ENCODE measurements at places on chromosomes 1 and 21.
A peak's percentile ranks its signal among the peaks of the same experiment; 100 is the strongest.

DNA sequence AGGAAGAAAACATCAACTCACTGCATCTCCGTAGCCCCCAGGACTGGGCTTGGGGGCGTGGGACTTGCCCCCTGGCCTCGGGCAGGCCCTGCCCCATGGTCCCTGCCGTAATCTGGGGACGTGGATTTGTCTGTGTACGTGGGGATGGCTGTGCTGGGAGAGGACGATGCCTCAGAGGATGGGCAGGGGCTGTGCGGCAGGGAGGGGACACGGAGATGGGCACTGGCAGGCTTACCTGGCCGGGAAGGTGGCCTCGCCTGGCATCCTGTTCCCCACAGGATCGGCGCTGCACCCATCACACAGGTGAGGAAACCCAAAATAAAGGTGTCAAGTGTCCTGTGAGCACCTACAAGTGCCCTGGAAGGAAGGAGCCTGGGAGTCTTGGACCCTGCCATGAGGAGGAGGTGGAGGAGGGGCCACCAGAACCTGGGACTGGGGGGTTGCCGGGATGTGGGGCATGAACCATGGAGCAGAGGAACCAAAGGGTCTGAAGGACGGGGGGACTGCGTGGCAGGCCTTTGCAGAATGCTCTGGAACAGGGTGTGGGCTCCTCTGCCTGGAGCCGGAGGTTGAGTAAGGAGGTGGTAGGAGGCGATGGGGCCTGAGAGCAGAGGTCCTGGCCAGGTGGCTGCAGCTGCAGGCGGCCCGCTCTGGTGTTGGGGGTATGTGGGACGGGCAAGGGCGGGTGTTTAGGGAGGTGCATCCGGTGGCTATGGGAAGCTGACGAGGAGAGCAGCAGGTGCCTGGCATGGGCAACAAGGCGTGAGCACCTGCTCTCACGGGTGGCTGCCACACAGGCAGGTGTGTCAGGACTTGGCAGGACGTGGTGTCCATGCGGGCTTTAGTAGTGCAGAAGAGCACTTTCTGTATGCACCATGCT, 27.8 kb upstream of the LRRC3 start:
- no peak for DNase-seq

- DNase-seq: no peak
Measured at GRCh38 chr1:13735168-13735930, 35.4 kb downstream of the PRDM2 start.

GRCh38 chr1:7948960-7949359, 8.3 kb upstream of the TNFRSF9 start:
- DNase-seq: peak; percentile 93

DNA sequence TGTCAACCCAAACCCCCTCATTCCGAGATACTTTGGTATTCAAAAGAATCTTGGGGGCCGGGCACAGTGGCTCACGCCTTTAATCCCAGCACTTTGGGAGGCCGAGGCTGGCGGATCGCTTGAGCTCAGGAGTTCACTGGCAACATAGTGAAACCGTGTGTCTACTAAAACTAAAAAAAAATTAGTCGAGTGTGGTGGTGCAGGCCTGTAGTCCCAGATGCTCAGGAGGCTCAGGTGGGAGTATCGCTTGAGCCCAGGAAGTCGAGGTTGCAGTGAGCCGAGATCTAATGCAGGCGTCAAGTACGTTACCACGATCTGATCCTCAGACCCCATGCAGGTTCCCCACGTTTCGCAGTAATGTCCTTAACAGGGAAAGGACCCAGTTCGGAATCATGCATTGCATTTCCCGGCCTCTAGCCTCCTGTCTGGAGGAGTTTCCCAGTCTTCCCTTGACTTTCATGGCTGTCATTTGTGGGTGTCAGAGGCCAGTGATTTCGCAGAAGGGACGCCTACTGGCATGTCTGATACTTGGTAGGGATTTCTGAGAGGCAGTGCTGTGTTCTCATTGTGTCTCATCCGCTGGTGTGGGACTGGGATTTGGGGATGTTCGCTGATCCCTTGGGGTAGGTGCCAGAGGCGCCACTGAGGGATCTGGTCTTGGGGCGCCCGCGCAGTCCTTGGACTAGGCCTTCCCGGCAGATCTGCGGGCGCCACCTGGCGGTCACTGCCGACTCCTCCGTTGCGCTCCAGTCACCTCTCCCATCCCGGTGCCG, 39.3 kb upstream of the HMGN1 start:
- DNase-seq: peak; percentile 81

DNA sequence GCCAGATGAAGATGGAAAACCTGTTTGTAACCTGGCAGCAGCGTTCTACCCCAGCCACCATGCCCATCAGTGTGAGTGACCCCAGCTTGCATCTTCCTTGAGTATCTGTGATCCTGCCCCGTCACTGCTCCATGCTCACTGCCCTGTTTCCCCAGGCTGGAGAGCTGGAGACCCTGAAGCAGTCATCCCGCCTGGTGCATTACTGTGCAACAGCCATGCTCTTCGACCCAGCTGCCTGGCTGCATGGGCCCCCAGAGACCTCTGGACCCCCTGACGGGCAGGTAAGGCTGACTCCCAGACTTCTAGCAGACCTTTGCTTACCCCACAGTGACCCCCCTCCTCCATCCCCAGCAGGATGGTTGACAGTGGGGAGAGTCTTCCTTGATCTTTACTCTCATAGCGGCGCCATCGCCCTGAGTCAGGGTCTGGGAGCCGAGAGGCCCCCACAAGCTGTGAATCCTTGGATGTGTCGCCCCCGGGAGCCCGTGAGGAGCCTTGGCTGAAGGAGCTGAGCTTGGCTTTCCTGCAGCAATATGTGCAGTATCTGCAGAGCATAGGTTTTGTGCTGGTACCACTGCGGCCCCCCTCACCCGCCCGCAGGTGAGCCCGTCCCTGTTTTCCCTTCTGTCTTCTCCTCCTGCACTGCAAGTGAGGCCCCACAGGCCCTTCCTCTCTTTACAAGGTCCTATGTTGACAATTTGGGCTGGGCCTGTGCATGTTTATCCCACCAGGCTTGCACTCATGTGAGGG, 10.4 kb downstream of the HYI start:
- DNase-seq: no peak

GRCh38 chr1:17520473-17521319, 18.8 kb upstream of the ARHGEF10L start:
- DNase-seq: no peak

GRCh38 chr1:182860658-182861057, 21.5 kb downstream of the DHX9 start:
- DNase-seq: no peak

GRCh38 chr21:34933609-34934335, 115.3 kb downstream of the RUNX1 start:
- peak; percentile 44 for DNase-seq

DNA sequence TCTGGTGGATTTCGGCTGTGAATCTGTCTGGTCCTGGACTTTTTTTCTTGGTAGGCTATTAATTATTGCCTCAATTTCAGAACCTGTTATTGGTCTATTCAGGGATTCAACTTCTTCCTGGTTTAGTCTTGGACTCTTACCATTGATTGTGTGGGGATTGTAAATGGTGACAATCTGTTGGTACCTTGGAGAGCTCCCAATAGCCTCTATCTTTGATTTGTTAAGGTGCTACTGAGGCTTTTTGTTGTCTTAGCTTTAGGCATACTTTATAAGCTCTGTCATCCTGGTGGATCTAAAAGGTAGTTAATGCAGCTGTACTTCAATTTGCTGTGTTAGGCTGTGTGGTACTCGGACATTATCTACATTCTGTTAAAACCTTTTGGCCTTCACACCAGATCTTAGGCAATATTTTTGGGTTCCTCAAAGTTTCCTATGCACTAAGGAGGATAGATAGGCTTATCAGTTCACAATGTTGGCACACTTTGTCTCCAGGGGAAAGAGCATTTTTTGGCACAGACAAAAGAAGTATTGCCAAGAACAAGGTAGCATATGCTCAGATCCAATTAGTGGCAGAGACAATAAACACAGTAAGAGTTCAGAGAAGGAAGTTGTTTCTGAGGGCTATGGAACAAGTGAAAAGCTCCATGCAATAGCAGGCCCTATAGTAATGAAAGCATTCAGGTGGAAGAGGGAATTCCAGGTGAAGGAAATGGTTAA, 230.4 kb downstream of the PDE4B start:
- DNase-seq: peak; percentile 6

DNA sequence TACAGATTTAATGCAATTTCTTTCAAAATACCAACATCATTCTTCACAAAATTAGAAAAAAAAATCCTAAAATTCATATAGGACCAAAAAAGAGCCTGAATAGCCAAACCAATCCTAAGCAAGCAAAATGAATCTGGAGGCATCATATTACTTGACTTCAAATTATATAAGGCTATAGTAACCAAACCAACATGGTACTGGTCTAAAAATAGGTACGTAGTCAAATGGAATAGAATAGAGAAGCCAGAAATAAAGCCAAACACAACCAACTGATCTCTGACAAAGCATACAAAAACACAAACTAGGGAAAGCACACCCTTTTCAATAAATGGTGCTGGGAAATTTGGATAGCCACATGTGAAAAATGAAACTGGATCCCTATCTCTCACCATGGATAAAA, 112.3 kb upstream of the TSPAN2 start:
- no peak for DNase-seq

- DNase-seq: no peak
Measured at GRCh38 chr1:206930210-206930798, 8.6 kb upstream of the FCMR start.

GRCh38 chr1:81512252-81513003, 288.3 kb upstream of the ADGRL2 start:
- no peak for DNase-seq

GRCh38 chr21:17370263-17370662, 142.6 kb upstream of the CXADR start:
- no peak for DNase-seq

GRCh38 chr1:74729741-74730478, 2.9 kb downstream of the CRYZ start:
- peak; percentile 84 for DNase-seq

DNA sequence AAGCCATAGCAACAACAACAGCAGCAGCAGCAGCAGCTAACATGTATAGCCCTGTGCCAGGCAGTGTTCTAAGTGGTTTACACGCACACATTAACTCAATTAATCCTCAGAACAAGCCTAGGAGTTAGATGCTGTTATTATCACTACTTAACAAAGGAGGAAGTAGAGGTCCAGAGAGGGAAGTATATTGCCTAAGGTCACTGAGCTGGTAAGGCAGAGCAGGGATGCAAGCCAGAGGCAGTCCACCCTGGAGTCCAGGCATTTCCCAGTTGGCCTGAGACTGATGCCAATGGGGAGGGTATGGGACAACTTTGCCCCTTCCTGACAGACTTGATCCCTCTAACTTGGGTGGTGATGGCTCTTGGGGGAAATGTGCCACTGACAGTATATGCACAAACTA, 6.8 kb downstream of the CDC14A start:
- no peak for DNase-seq

DNA sequence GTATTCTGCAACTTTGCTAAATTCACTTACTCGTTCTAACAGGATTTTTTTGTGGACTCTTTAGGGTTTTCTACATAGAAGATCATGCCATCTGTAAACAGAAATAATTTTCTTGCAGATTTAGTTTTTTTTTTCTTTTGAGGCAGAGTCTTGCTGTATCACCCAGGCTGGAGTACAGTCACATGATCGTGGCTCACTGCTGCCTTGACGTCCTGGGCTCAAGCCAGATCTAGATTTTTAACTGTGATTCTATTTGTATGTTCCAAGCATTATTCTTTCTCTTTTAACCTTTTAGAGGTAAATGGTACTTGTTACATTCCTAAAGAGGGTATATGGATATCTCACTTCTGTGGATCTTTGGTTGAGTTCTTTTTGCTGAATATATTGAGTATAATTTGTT, 18.6 kb downstream of the FABP3 start:
- DNase-seq: no peak

DNA sequence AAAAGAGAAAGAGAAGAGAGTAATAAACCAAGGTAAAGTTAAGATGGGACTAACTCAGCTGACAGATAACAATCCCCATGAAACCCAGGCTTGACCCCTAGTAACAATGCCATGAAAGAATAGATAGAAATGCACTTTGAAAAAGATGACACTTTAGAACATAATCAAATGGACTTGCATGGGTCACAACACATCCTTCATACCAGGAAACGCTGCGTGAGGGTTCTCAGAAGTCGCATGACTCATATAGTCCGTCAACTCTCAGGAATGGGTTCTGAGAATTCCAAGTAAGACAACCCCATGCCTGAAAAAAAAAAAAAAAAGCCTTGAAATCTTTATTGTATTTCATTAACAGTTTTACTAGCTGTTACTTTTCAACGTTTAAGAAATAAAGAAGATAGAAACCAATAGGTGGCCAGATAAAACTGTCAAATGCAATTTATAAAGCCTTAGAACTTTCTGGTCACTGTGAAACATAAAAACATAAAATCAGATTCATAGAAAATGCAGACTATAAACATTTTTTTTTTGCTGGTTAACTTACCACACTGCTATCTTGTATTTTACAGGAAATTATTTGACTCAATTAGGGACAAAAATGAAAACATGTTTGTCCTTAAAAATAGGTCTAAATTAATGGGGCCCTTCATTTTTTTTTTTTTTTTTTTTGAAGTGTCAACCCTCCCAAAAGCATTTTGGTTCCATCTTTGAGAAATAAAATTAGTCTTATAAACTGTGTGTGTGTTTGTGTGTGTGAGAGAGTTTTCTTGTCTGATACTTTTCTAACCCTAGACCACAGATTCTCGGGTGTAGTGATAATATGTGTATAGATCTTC, 202.1 kb downstream of the NCAM2 start:
- peak; percentile 98 for DNase-seq

GRCh38 chr1:167492481-167492910, 25.8 kb downstream of the CD247 start:
- DNase-seq: no peak

DNA sequence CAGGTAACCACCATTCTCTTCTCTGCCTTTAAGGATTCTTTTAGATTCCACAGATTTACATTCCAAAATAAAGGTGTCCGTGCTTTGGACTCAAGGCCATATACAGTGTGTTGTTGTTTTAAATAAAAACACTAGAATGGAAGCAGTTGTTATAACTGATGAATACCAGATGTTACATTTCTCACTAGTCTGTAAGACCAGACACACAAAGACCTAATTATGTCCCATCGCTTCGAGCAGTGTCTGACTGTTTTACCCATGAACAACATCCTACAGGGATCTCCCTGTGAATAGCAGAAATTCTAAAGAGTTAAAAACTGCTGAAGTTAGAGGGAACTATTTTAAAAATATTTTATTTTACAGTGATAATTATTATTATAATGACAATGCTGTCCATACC, 574.7 kb upstream of the ZP4 start:
- DNase-seq: no peak

- no peak for DNase-seq
Measured at GRCh38 chr1:216932424-216932823, 209.2 kb upstream of the ESRRG start.

GRCh38 chr1:153417136-153417888, 992 bp downstream of the S100A7A start:
- DNase-seq: no peak

GRCh38 chr1:171751221-171751620, 9.4 kb upstream of the VAMP4 start:
- no peak for DNase-seq
